ENCODE measurements at places on chromosomes 12 and 14.
A peak's percentile ranks its signal among the peaks of the same experiment; 100 is the strongest.

- no peak for DNase-seq
Observed at GRCh38 chr12:18752280-18752920, 14.5 kb downstream of the CAPZA3 start.

DNA sequence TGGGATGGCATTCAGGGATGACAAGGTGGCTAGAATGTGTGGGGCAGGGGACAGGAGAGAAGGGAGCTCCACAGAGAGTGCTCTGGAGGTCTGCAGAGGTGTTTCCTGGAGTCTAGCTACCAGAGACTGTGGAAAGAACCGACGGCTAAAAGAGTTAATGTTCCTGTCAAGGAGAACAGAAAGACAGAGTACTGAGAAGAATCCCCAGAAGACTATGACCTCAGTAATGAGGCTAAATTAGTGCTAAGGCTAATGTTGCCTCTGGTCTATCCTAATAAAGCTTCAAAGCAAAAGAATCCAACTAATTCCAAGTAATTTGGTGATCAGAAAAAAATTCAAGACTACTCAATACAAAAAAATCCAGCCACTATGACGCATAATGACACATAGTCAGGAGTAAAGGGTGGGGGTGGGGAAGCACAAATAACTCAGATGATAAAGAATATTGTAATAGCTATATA is 44.7 kb downstream of the FERMT2 start:
- no peak for DNase-seq

DNA sequence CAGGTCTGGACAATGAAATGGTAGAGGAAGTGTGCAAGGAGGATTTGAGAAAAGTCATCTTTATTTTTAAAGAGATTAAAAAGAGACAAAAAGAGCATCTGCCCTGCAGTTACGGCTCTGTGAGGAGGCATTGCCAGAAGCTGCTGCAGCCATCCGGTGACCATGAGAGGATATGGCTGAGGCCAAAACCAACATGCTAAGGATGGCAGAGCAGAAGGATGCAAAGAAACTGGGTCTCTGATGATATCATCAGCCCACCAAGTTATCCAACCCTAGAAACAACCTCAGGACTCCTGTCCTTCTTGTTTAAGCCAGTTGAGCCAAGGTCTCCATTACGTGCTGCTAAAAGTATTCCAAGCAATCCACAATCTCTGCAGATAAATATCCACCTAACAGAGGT is 48.0 kb upstream of the CCND2 start:
- no peak for DNase-seq

DNA sequence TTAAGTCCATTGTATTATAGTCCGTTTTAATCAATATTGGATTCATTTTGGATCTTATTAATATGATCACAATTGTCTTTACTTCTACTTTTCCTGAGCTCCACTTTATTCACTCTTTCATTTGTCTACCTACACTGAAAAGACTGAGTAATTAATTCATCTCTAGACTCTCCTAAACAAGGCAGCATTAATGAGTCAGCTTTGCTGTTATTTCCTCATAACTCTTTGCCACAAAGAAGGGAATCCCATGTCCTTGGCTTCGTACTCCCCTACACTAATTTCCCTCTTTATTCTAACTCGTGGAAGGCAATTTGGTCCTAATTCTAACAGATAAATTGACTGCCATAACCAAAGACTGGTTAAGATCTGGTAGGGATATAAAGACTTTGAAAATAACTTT is 91.9 kb downstream of the ARMH4 start:
- DNase-seq, result no peak

DNA sequence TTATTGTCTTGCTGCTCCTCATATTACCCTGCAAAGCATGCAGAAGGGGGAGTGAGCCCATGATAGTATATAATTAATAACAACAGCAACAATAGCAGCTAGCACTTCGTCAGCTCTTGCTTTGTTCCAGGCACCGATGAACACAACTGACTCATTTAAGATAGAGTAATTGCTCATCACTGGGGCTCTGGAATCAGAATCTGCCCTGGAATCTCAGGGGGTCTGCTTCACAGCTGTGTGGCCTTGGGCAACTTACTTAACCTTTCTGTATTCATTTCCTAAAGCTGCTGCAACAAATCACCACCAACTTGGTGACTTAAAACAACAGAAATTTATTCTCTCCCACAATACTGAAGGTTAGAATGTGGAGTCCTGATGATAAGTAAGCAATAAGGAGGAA is 55.0 kb upstream of the PSMC1 start:
- DNase-seq, result no peak

GRCh38 chr14:99681101-99681831 is 2.8 kb upstream of the CYP46A1 start:
- DNase-seq, result peak; percentile 31

All from right lobe of liver (tissue), 6 donors.